Left renal cortex interstitium (tissue), 4 donors: ENCODE measurements at places on chromosomes 1 and 21. TPM values are rescaled to one million over a fixed set of nuclear protein-coding genes. Genes with fewer than 3 reads are reported as not detected.

- no peak for DNase-seq
These were observed 6.8 kb downstream of the HIPK1 start for GRCh38 chr1:113935970-113936369.

GRCh38 chr1:40050863-40051262 is 10.3 kb downstream of the CAP1 start:
- no peak for DNase-seq

GRCh38 chr1:3827813-3828307 is 29.2 kb downstream of the CEP104 start:
- DNase-seq: no peak

DNA sequence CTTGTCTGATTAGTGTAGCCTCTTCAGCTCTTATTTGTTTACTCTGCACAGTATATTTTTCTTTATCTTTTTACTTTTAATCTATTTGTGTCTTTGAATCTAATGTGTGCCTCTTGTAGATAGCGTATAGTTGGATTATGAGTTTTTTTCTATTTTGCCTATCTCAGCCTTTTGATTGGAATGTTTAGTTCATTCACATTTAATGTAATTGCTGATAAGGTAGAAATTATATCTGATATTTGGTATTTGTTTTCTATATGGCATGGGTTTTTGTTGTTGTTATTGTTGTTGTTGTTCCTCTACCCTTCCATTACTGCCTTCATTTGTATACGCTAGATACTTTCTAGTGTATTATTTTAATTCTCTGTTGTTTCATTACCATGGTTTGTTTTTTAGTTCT is 131.7 kb upstream of the GRIK3 start:
- no peak for DNase-seq

DNA sequence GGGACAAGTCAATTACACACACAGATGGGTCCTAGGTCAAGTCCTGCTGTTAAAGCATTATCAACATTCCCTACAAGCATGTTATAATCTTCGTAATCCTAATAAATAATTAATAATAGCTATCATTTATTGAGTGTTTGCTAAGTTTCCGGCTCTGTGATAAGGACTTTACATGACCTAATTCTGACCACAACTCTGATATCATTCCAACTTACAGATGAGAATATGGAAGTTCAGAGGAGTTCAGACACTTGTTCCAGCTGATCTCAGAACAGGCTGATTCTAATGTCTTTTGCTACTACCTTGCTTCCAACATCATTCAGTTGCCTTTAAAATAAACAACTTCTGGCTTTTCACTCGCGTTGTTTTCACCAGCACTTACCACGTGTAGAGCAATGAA is 770.1 kb upstream of the CXADR start:
- no peak for DNase-seq

- DNase-seq: no peak
These were observed 635.1 kb downstream of the PTPRC start for GRCh38 chr1:199273837-199274379.

Gene TSPAN2
- polyA plus RNA-seq: 36.8 TPM

Gene BTBD8
- polyA plus RNA-seq: 5.2 TPM

Gene PTCH2
- 8.0 TPM for polyA plus RNA-seq
